ENCODE measurements at places on chromosomes 12 and 14.
A peak's percentile ranks its signal among the peaks of the same experiment; 100 is the strongest.

DNA sequence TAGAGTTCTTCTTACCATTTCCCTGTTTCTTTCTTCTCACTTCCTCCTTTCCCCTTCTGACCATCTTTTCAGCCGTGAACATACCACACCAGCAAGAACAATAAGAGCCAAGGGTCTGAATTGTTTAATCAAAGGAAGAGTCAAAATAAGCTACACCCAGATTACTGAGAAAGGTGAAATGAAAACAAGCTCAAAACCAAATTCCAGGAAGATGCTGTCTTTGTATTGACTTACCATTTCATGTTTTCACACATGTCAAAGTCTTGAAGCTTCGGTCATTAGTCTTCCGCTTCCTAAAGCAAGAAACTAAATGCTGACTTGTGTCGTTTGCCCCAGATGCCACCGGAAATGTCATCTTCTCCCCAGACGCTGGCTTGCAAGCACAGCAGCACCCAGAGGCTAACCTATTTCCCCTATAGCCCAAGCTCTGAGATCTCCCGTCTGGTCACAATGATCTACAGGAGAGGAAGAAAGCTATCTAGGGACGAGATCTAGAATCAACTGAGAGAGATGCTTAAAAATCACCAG is 136.5 kb upstream of the AMIGO2 start:
- no peaks in the 10 kb centered on the region for H3K27me3 ChIP-seq
- DNase-seq: no peak
- H3K4me1 ChIP-seq: peaks cover 6% of the 10 kb centered on the region

DNA sequence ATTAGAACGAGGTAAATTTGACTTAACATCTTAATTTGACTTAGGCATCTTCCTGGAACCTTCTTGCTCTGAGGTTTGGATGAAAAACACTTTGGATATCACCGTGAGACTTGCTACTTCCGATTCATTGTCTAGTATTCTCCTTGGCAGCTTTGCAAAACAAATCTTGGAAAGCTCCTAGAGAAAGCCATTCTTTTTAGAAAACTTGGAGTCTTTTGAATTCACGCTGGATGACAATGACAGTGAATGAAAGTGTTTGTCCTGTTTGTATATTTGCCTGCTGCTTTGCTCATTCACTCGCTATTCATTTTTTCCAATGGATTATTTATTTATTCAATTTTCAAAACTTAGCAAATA is 222.1 kb upstream of the HMGA2 start:
- H3K4me3 ChIP-seq: peak overlapping the region; percentile 64
- no peaks in the 10 kb centered on the region for H3K27me3 ChIP-seq
- DNase-seq: no peak
- no peaks in the 10 kb centered on the region for H3K36me3 ChIP-seq
- peaks cover 56% of the 10 kb centered on the region for H3K4me1 ChIP-seq

DNA sequence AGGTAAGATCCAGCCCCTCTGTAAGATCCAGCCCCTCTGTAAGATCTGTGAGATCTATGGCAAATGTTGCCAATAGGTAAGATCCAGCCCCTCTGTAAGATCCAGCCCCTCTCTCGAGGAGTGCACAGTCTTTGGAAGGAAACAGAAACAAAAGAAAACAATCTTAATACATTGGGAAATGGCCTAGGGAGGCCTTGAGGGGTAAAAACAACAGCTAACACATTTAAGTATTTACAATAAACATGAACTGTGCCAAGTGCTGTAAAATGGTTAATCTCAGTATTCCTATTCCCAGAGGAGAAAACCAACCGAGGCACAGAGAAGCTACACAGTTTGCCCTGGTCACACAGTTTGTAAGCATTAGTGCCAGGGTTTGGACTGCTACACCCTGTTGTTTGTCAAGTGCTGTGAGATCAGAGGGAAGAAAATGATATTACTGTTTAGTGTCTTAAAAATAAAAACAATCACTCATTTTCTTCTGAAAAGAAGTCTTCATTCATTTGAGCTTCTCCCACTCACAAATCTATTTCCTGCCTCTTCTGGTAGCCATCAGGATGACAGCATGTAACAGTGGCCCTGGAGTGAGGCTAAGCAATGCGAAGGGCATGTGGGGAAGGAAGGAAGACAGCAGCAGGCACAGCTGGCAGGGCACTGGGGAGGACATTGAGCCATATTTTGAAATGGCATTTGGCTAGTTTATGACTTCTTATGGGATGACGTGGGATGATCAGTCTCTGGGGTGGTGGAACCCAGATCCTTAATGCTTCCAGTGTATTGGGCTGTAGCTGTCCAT is 118.7 kb upstream of the PTPRQ start:
- peak overlapping the region; percentile 12 for H3K27ac ChIP-seq
- H3K4me3 ChIP-seq: no peak overlapping the region
- no peaks in the 10 kb centered on the region for H3K27me3 ChIP-seq
- H3K4me1 ChIP-seq: peaks cover 18% of the 10 kb centered on the region
- DNase-seq: no peak
- H3K36me3 ChIP-seq: no peaks in the 10 kb centered on the region

DNA sequence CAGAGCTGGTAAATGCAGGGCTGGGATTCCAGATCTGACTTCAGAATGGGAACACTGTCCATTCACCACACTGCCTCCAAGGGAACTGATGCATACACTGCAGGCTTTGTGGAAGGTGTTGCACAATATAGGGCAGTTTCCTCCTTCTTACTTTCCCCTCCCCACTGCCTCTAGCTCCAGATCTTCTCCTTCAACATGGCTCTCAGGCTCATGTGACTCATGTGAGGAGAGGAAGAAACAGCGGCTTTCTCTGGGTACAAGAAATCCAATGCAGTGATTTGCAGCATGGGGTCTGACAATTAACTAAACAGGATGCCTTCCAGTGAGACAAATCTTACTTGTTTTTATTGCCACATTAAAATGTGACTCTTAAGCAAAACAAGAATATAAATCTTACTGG is 447.6 kb upstream of the CCDC196 start:
- H3K27me3 ChIP-seq: no peaks in the 10 kb centered on the region
- no peaks in the 10 kb centered on the region for H3K36me3 ChIP-seq
- no peaks in the 10 kb centered on the region for H3K4me1 ChIP-seq

GRCh38 chr14:96086574-96087077 is 47.5 kb downstream of the C14orf132 start:
- peaks cover 46% of the 10 kb centered on the region for H3K4me1 ChIP-seq
- DNase-seq: no peak
- peak overlapping the region; percentile 14 for H3K27ac ChIP-seq
- H3K4me3 ChIP-seq: no peak overlapping the region
- H3K36me3 ChIP-seq: peaks cover 26% of the 10 kb centered on the region
- no peaks in the 10 kb centered on the region for H3K27me3 ChIP-seq

DNA sequence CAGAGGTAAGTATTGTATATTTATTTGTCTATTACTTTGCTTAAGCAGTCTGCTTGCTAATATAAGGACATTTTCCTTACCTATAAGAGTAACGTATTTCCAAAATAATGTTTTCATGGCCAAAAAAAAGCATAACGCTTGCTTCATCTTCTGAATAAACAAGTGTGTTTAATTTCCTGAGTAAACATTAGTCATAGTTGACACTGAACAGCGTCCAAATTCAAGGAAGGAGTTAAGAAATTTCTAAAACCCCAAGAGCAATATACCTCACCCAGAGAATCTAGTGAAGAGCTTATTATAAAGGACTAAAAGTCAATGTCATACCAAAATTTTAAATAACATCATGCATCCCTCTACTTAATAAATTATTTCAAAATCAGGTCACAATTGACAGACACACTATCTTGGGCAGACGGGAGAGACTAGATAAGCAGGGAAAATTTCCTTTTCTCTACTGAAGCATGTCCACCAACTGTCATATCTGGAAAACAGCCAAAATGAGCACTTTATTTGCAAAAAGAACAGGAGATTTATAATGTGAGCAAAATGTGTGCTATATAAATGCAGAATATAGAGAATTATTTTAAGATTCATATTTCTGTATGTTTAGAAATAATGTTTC is 25.1 kb downstream of the ANKS1B start:
- no peaks in the 10 kb centered on the region for H3K4me1 ChIP-seq
- no peak for DNase-seq
- H3K4me3 ChIP-seq: no peak overlapping the region
- H3K36me3 ChIP-seq: no peaks in the 10 kb centered on the region

- no peaks in the 10 kb centered on the region for H3K4me1 ChIP-seq
- no peaks in the 10 kb centered on the region for H3K36me3 ChIP-seq
- H3K27ac ChIP-seq: no peak overlapping the region
- no peak overlapping the region for H3K4me3 ChIP-seq
- H3K27me3 ChIP-seq: peaks cover 28% of the 10 kb centered on the region
Observed at GRCh38 chr12:111270774-111271173, 98.1 kb downstream of the PHETA1 start.

DNA sequence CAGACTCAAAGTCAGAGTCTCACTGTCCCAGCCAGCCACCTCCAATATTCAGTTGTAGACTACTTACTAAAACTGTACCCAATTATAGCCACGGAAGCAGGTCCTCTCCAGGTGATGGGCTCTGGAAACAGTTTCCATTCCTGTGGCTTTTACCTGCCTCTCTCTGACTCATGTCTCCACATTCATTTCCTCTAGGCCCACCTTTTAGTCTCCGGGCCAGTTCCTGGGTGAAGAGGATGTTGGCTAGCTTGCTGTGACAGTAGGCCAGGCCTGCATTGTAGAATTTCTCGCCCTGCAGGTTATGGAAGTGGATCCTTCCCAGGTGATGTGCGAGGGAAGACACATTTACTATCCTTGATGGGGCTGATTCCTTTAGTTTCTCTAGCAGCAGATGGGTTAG is 5.6 kb downstream of the RDH11 start:
- H3K4me1 ChIP-seq: peaks cover 16% of the 10 kb centered on the region
- no peak overlapping the region for H3K27ac ChIP-seq
- H3K27me3 ChIP-seq: no peaks in the 10 kb centered on the region
- DNase-seq: no peak
- no peak overlapping the region for H3K4me3 ChIP-seq

GRCh38 chr12:62834971-62835547 is 99.9 kb downstream of the PPM1H start:
- H3K27ac ChIP-seq: peak overlapping the region; percentile 21
- peaks cover 18% of the 10 kb centered on the region for H3K4me1 ChIP-seq
- H3K4me3 ChIP-seq: no peak overlapping the region
- no peak for DNase-seq
- H3K36me3 ChIP-seq: peaks cover 19% of the 10 kb centered on the region
- H3K27me3 ChIP-seq: no peaks in the 10 kb centered on the region

- H3K4me3 ChIP-seq: no peak overlapping the region
- peaks cover 4% of the 10 kb centered on the region for H3K4me1 ChIP-seq
- H3K36me3 ChIP-seq: no peaks in the 10 kb centered on the region
- no peak overlapping the region for H3K27ac ChIP-seq
- H3K27me3 ChIP-seq: peaks cover 22% of the 10 kb centered on the region
- no peak for DNase-seq
Observed at GRCh38 chr14:71212683-71213107, 305.4 kb downstream of the PCNX1 start.

DNA sequence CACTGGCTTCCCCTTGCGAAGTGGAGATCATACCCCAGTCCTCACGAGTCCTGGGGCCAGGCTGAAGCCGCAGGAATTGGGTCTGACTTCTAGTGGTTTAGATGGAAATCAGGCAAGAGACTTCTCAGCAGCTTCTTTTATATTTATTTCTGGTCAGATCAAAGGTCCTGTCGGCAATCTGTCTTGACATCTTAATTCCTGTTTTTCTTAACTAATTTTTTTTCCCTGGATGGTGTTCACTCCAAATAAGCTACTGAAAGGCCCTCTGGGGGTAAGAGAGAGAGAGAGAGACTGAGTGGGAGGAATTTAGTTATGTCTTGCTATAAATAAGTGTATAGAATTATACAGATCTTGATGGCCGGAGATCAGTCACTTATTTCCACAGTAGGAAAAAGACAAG is 698.7 kb upstream of the TBX3 start:
- no peaks in the 10 kb centered on the region for H3K4me1 ChIP-seq
- peaks cover 1% of the 10 kb centered on the region for H3K36me3 ChIP-seq
- H3K27me3 ChIP-seq: peaks cover 34% of the 10 kb centered on the region
- DNase-seq: no peak
- H3K4me3 ChIP-seq: no peak overlapping the region
- no peak overlapping the region for H3K27ac ChIP-seq

DNA sequence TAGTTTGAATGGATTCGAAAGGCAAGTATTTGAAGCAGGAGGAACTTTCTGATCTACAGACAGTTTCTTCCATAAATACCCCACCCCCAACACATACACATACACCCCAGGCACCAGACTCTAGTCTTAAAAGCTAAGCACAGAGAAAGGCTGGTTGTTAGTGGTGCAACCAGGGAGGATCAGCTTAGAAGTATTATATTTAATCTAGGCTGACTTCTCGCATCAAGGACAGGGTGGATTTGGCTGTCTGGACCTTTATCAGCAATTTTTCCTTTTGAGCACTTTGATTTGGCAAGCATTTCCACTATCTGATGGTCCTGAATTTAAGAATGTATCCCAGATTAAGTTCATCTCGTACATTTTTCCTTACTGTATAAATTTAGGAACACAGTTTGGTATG is 1489.8 kb upstream of the FLRT2 start:
- no peak overlapping the region for H3K27ac ChIP-seq
- peaks cover 18% of the 10 kb centered on the region for H3K4me1 ChIP-seq
- no peak overlapping the region for H3K4me3 ChIP-seq
- H3K27me3 ChIP-seq: no peaks in the 10 kb centered on the region

GRCh38 chr14:67620217-67620785 is 581 bp downstream of the ARG2 start:
- no peak for DNase-seq
- H3K27me3 ChIP-seq: peaks cover 10% of the 10 kb centered on the region
- H3K4me1 ChIP-seq: peaks cover 32% of the 10 kb centered on the region
- peak overlapping the region; percentile 81 for H3K4me3 ChIP-seq

- H3K4me1 ChIP-seq: peaks cover 51% of the 10 kb centered on the region
- no peak overlapping the region for H3K4me3 ChIP-seq
- H3K27me3 ChIP-seq: no peaks in the 10 kb centered on the region
- no peak for DNase-seq
- H3K27ac ChIP-seq: peak overlapping the region; percentile 96
- H3K36me3 ChIP-seq: peaks cover 12% of the 10 kb centered on the region
Observed at GRCh38 chr12:14946861-14947260, 8.5 kb upstream of the ERP27 start.

DNA sequence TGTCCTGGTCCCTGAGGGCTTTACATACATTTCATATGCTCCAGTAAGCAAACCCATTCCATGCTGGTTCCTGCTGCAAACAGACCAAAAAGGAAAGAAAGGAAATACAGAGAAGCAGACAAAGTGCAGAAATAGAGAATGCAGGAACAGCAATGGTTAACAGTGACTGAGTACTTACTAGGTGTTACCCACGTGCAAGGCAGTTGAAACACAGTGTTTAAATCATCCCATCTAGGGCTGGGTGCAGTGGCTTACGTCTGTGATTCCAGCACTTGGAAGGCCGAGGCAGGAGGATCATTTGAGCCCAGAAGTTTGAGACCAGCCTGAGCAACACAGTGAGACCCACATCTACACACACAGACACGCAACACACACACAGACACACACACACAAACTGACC is 21.2 kb upstream of the NINJ2 start:
- no peak overlapping the region for H3K27ac ChIP-seq
- H3K4me1 ChIP-seq: peaks cover 13% of the 10 kb centered on the region
- H3K36me3 ChIP-seq: no peaks in the 10 kb centered on the region
- H3K27me3 ChIP-seq: no peaks in the 10 kb centered on the region
- no peak for DNase-seq

GRCh38 chr12:75959506-75959905 is 72.1 kb downstream of the PHLDA1 start:
- no peak overlapping the region for H3K4me3 ChIP-seq
- no peak overlapping the region for H3K27ac ChIP-seq
- peaks cover 9% of the 10 kb centered on the region for H3K27me3 ChIP-seq
- no peaks in the 10 kb centered on the region for H3K36me3 ChIP-seq

Data from osteocyte (in vitro differentiated cells).